ENCODE measurements at places on chromosomes 13 and 19. TPM values are rescaled to one million over a fixed set of nuclear protein-coding genes. Genes with fewer than 3 reads are reported as not detected.
A peak's percentile ranks its signal among the peaks of the same experiment; 100 is the strongest.

DNA sequence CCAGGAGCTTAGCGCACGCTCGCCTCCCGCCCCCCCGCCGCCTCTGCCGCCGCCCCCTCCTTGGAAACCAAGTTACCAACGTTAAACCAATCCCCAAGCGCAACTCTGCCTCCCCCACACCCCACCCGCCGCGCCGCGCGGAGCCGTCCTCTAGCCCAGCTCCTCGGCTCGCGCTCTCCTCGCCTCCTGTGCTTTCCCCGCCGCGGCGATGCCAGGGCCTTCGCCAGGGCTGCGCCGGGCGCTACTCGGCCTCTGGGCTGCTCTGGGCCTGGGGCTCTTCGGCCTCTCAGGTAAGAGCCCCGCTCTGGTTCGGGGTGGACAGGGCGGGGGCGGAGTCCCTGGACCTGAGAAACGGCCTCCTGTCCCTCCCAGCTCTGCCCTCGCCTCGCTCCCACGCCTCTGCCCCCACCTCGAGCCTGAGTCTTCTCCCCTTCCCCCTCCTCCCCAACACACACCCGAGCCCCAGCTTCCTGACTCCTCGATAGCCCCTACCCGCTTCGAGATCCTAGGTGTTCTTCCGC lies at the start of gene ICAM5:
ICAM5 (plus strand) TSS at position 117 of the 521 bp plus-strand sequence; CDS start at position 209, 92 bp downstream.
- peaks cover 38% of the 10 kb centered on the region for H3K27me3 ChIP-seq
- peaks cover 5% of the 10 kb centered on the region for H3K4me1 ChIP-seq
- H3K27ac ChIP-seq: no peak within 1 kb of the TSS
- H3K4me3 ChIP-seq: peak within 1 kb of the TSS; percentile 74
- no peaks in the 10 kb centered on the region for H3K36me3 ChIP-seq

DNA sequence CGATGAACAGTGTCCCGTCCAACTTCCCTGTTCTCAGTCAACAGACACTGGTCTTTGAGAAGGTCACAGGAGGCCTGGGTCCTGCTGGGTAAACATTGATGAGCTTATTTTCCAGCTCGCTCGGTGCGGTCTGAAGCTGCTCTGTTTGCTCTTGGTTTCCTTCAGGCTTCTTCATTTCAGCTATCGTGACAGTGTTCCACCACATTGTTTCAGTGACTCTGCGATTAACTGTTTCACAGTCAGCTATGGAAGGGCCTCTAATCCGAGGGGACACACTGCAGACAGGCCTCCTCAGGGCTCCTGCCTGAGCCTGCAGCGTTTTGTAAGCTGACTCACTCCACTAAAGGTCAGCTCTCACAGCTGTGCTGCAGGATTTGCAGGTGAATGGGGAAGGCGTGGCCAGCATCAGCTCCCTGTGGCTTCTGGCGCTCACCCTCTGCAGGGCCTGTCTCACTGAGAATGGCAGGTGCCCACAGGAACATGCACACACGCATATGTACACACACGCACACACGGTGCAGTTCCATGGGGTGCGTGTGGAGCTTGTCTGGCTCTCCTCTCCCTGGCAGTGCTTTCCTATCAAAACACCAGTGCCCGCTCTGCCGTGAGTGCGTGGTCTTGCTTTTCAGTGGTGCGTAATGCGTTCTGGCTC lies 62.9 kb upstream of the MCF2L start:
- peaks cover 3% of the 10 kb centered on the region for H3K27me3 ChIP-seq
- H3K27ac ChIP-seq: no peak overlapping the region
- H3K4me3 ChIP-seq: no peak overlapping the region
- H3K36me3 ChIP-seq: peaks cover 37% of the 10 kb centered on the region
- no peak for DNase-seq

- H3K36me3 ChIP-seq: no peaks in the 10 kb centered on the region
- no peak for DNase-seq
- H3K4me3 ChIP-seq: no peak overlapping the region
- H3K4me1 ChIP-seq: no peaks in the 10 kb centered on the region
These were observed 39.3 kb downstream of the RFXAP start for GRCh38 chr13:36858290-36858689.

GRCh38 chr19:48248081-48248833 lies 7.5 kb downstream of the CARD8 start:
- no peak overlapping the region for H3K27ac ChIP-seq
- DNase-seq: no peak
- no peak overlapping the region for H3K4me3 ChIP-seq
- no peaks in the 10 kb centered on the region for H3K36me3 ChIP-seq
- H3K27me3 ChIP-seq: peaks cover 1% of the 10 kb centered on the region

The SELENOV gene
- total RNA-seq: 9.9 TPM

GRCh38 chr19:55497763-55498162 lies 9.5 kb downstream of the SSC5D start:
- peaks cover 21% of the 10 kb centered on the region for H3K27me3 ChIP-seq
- H3K36me3 ChIP-seq: peaks cover 11% of the 10 kb centered on the region
- H3K27ac ChIP-seq: no peak overlapping the region
- H3K4me1 ChIP-seq: peaks cover 10% of the 10 kb centered on the region

GRCh38 chr13:50068508-50068907 lies 53.3 kb downstream of the KCNRG start:
- DNase-seq: no peak
- no peak overlapping the region for H3K4me3 ChIP-seq
- no peaks in the 10 kb centered on the region for H3K36me3 ChIP-seq
- H3K27ac ChIP-seq: peak overlapping the region; percentile 22

The SHISA2 gene
- total RNA-seq: 34.1 TPM

The CASP14 gene
- total RNA-seq: not detected

The ETHE1 gene
- 16.0 TPM for total RNA-seq

- H3K27ac ChIP-seq: no peak overlapping the region
- DNase-seq: no peak
- no peaks in the 10 kb centered on the region for H3K36me3 ChIP-seq
- no peak overlapping the region for H3K4me3 ChIP-seq
These were observed 5.2 kb upstream of the CDC16 start for GRCh38 chr13:114229506-114229905.

The ANGPTL4 gene
- total RNA-seq: 0.51 TPM

The TGFBR3L gene
- total RNA-seq: 0.69 TPM

The NR2C2AP gene
- 5.5 TPM for total RNA-seq

DNA sequence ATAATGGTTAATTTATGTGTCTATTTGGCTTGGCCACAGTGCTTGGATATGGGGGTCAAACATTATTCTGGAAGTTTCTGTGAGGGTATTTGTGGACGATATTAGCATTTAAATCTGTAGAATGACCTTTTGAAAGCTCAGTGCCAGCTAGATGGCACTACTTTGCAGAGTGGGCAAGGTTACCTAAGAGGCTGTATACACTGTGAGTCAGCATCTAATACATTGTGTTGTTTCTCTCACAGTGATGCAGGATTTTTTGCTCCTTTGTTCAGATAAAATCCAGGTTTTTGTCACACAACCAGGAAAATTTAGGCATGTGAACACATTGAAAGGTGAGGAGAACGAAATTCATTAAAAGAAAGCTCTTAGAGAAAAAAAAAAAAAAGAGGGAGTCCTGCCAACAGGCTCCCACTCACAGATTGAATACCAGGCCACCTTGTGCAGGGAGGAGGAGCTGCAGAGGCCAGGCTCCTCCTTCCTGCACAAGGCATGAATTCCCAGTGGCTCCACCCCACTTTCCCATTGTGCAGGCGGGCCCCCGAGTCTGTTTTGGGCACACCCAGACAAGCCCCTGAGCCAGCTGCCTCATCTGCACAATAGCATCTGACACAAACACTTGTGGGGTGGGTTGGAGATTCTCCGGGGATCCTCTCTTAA lies 551.0 kb upstream of the ATXN8OS start:
- H3K36me3 ChIP-seq: no peaks in the 10 kb centered on the region
- no peak overlapping the region for H3K27ac ChIP-seq
- no peak for DNase-seq
- H3K4me3 ChIP-seq: no peak overlapping the region
- no peaks in the 10 kb centered on the region for H3K27me3 ChIP-seq

GRCh38 chr13:75749407-75749806 lies 113.3 kb downstream of the LMO7 start:
- H3K36me3 ChIP-seq: peaks cover 5% of the 10 kb centered on the region
- no peak overlapping the region for H3K27ac ChIP-seq
- peaks cover 7% of the 10 kb centered on the region for H3K4me1 ChIP-seq
- no peaks in the 10 kb centered on the region for H3K27me3 ChIP-seq
- H3K4me3 ChIP-seq: no peak overlapping the region
- DNase-seq: no peak

GRCh38 chr19:50721441-50722137 lies 1.6 kb upstream of the CLEC11A start:
- H3K4me1 ChIP-seq: peaks cover 15% of the 10 kb centered on the region
- peaks cover 39% of the 10 kb centered on the region for H3K27me3 ChIP-seq
- no peaks in the 10 kb centered on the region for H3K36me3 ChIP-seq
- no peak overlapping the region for H3K27ac ChIP-seq
- DNase-seq: no peak

GRCh38 chr13:27088619-27089018 lies 83.0 kb downstream of the USP12 start:
- no peak overlapping the region for H3K4me3 ChIP-seq
- H3K4me1 ChIP-seq: peaks cover 8% of the 10 kb centered on the region
- DNase-seq: no peak

DNA sequence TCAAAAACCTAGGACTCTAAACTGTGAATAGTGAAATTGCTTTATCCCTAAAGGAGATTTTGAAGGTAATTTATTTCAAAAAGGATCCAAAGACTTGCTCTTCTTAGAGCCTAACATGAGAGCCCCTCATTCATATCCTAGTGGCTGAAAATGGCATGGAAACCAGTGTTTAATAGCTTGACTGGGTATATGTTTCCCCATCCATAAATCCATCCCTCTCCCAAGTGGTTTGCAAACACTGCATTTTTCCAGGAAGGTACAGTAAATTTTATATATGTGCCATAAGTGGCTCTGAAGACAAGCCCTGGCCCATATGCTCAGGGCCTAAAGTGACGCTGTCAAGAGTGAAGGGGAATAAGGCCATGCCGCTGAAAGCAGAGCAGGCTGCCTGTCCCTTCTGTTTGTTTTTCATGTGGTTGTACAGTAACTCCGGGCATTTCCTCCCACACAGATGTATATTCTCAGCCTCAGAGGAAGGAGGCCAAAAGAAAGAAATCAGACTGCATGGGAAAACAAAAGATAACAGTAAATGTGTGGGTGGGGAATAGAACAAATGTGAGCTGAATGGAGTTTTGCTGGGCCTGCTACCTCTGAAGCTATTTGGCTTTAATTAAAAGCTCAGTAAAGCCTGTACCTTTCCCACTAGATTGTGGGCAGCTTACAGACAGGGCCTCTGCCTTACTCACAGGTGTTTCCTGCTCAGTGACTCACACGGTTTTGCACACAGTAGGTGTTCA lies 181.9 kb downstream of the PCDH9 start:
- H3K27me3 ChIP-seq: peaks cover 4% of the 10 kb centered on the region
- no peak for DNase-seq
- no peaks in the 10 kb centered on the region for H3K36me3 ChIP-seq
- H3K27ac ChIP-seq: peak overlapping the region; percentile 85
- peak overlapping the region; percentile 47 for H3K4me3 ChIP-seq
- peaks cover 46% of the 10 kb centered on the region for H3K4me1 ChIP-seq

DNA sequence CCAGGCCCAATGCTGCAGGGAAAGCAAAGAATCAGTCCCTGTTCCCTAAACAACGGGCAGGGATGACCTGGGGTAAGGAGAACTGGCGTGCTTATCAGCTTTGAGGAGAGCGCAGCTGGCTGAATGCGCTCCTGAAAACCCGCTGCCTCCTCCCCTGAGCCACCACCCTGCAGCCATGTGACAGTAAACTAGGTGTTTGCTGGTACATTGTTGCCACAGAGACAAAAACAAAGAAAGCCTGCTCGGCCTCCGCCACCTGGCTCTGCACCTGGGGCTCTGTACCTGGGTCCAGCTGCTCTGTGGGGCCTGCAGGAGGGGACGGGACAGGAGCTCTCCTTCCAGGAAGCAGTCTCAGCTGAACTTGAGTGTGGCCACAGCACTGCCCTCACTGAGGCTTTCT lies 21.8 kb downstream of the MCF2L start:
- no peak overlapping the region for H3K27ac ChIP-seq
- H3K27me3 ChIP-seq: peaks cover 23% of the 10 kb centered on the region
- H3K4me1 ChIP-seq: peaks cover 6% of the 10 kb centered on the region
- no peak overlapping the region for H3K4me3 ChIP-seq
- peaks cover 11% of the 10 kb centered on the region for H3K36me3 ChIP-seq
- DNase-seq: no peak

DNA sequence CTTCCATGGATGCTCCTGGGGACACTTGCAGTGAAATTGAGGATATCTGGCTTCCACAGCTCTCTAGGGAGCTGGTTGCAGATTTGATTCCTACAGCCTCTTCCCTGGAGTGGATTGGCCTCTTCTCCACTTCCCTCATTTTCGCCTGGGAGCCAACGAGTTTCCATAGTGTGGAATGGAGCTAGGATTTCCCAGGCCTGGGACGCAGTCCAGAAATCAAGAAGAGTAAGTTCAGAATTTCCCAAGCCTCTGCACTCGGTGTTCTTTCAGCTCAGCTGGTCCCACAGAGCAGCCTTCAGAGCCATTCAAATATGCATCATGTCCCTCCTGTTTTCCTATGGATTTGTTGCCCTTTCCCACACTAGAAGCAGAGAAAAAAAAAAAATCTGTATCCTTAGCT lies 68.2 kb downstream of the RAP2A start:
- no peak overlapping the region for H3K4me3 ChIP-seq
- DNase-seq: no peak
- H3K27me3 ChIP-seq: peaks cover 1% of the 10 kb centered on the region
- H3K36me3 ChIP-seq: no peaks in the 10 kb centered on the region
- no peak overlapping the region for H3K27ac ChIP-seq

The PABPC3 gene
- 0.22 TPM for total RNA-seq

The TICAM1 gene
- total RNA-seq: not detected

- H3K4me3 ChIP-seq: no peak overlapping the region
- peaks cover 1% of the 10 kb centered on the region for H3K4me1 ChIP-seq
- peaks cover 22% of the 10 kb centered on the region for H3K36me3 ChIP-seq
- no peaks in the 10 kb centered on the region for H3K27me3 ChIP-seq
- no peak for DNase-seq
- H3K27ac ChIP-seq: no peak overlapping the region
These were observed 12.8 kb downstream of the TMEM255B start for GRCh38 chr13:113771709-113772331.

GRCh38 chr13:27496006-27496405 lies 45.6 kb upstream of the MTIF3 start:
- H3K27me3 ChIP-seq: peaks cover 2% of the 10 kb centered on the region
- DNase-seq: no peak
- H3K36me3 ChIP-seq: no peaks in the 10 kb centered on the region
- H3K27ac ChIP-seq: no peak overlapping the region
- H3K4me3 ChIP-seq: no peak overlapping the region
